Ecto neural progenitor cell (in vitro differentiated cells): ENCODE measurements at places on chromosomes 2 and 18.
A peak's percentile ranks its signal among the peaks of the same experiment; 100 is the strongest.

GRCh38 chr2:72859831-72860262 lies 27.4 kb upstream of the SPR start:
- DNase-seq: peak; percentile 60

DNA sequence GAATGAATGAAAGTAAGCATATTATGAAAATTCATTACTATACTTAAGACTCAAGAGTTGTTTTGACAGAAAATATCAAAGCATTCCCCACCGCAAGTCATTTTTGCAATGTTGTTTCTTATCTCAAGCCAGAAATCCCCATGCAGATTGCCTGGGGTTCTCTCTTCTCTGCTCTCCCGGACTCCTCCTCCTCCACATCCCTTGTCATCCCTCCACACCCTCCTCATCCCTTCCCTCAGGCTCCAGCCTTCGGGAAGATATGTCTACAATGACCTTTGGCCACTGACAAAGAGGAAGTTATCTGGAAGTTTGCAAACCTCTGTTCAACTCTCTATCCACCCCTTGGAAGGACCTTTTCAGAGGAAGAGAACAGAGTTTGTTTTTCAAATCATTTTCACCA lies 11.9 kb downstream of the TFCP2L1 start:
- no peak for DNase-seq

DNA sequence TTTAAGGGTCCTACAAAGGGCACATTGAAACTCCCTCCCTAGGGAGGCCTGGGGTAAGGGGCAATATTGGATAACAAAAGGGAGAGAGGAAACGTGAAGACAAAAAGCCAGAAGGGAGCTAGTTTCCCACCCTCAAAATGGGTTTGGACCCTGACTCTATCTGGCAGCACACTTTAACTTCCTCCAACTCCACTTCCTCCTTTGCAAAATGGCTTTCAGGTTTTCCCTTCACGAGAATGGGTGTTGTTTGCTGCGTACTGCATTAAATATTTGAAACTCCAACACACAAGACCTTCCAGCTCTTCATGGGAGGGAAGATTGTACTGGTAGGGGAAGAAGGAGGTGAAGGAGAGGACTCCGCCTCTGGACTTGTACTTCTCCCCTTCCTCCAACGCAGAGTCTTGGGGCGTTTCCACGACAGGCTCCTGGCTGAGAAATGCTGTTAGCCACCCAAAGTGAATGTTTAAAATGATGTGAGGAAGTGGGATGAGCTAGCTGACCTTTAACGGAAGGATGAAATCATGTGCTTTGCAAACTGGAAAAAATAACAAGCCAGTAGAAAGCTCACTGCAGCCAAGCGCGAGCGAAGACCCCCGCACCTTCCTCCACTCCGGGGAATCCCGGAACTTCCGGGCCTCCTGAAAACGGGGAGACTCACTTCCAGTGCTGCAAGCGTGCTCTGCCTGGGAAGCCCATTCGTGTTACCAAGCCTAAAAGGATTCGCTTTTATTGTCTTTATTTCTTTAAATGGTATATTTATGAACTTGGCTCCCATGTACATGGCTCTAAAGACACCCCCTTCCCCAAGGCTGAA lies 85.6 kb downstream of the VIT start:
- no peak for DNase-seq

DNA sequence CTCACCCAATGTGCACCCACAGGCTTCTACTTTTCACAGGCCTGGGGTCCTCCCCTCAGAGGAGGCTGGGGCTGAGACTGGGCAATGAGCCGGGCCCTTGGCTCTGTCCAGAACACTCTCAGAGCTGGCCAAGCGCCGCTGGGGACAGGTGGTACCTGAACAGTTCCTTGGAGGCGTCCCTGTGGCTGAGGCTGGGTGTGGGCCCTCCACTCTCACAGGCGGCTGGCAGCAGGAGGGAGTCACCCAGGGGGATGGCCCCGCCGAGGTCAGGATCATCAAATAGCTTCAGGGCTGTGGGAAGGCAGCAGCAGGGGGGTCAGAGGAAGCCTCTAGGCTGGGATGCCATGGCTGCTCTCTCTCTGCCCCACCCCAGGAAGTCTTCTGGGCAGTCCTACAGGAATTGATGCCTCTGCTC lies 27.1 kb downstream of the HS1BP3 start:
- no peak for DNase-seq

- no peak for DNase-seq
Measured at GRCh38 chr2:40373111-40373510, 78.8 kb downstream of the SLC8A1 start.

- no peak for DNase-seq
Measured at GRCh38 chr18:63120620-63121019, 198.9 kb downstream of the BCL2 start.

GRCh38 chr2:50878251-50878650 lies 153.7 kb downstream of the NRXN1 start:
- no peak for DNase-seq

- DNase-seq: no peak
Measured at GRCh38 chr2:207926133-207926988, 99.0 kb downstream of the PLEKHM3 start.

DNA sequence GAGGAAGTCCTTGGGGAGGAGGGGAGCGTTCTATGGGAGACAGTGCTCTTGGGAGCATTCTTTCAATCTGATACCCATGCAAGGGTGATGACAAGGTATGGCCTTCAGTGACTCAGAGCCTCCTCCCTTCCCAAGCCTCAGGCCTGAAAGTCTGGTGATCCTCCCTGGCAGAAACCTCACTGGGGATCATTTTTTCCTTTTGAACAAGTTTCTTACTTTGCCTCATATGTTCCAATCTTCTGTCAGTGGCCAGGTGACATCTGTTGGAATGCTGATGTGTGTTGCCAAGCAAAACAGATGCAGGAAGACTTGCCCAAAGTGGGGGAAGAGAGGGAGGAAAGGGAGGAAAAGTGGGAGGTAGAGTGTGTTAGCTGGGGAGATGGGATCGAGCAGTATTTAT lies 224.8 kb downstream of the NEDD4L start:
- no peak for DNase-seq

- no peak for DNase-seq
Measured at GRCh38 chr2:70181363-70181956, 9.4 kb downstream of the C2orf42 start.

GRCh38 chr2:150681120-150681804 lies 193.8 kb upstream of the RND3 start:
- DNase-seq: no peak

DNA sequence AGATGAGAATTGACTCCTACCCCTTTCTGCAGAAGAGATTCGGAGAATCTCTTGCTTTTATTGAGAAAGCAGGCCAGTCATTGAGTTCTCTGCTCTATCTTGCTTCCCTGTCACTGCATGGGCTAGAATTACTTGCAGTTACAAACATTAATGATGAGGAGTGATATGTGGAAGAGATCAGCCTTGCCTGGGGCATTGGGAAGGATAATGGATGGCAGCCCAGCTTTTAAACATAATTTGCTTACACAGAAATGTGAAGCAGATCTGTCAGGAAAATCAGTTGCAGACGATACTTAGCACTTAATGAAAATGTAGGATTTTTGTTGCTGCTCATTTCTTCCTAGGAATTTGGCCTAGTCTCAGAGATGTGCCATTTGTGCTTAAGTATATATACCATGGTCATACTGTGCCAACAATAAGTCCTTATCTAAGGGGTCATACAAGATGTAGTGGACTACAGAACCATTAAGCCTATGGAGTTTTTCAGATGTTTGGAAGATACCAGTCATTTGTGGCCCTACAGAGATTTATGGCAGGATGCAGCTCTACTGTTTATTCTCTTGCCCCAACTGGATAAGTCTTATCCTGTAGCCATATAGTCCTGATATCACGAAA lies 92.7 kb downstream of the XRCC5 start:
- no peak for DNase-seq

- no peak for DNase-seq
Measured at GRCh38 chr2:69279211-69279610, 107.8 kb downstream of the GFPT1 start.
